Activated naive CD4-positive, alpha-beta T cell treated with anti-CD3 and anti-CD28 coated beads, Interleukin-2, amount 50 U/mL, for 16 hours (primary cell): ENCODE measurements at places on chromosomes 6 and 20.

DNA sequence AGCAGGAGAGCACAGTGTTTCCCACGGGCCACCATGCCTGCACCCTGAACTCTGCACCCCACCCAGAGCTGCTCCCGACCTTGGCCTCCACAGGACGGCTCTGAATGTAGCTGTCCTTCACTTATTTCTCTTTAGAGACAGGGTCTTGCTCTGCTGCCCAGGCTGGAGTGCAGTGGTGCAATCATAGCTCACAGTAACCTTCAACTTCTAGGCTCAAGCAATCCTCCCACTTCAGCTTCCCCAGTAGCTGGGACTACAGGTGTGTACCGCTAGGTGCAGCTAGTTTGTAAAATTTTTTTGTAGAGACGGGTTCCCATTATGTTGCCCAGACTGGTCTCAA, 130.9 kb downstream of the AGPAT4 start:
- no peak for DNase-seq

- no peak for DNase-seq
Observed at GRCh38 chr6:40614671-40615070, 27.5 kb upstream of the LRFN2 start.

- DNase-seq = no peak
Observed at GRCh38 chr20:58431134-58431533, 42.1 kb downstream of the VAPB start.

DNA sequence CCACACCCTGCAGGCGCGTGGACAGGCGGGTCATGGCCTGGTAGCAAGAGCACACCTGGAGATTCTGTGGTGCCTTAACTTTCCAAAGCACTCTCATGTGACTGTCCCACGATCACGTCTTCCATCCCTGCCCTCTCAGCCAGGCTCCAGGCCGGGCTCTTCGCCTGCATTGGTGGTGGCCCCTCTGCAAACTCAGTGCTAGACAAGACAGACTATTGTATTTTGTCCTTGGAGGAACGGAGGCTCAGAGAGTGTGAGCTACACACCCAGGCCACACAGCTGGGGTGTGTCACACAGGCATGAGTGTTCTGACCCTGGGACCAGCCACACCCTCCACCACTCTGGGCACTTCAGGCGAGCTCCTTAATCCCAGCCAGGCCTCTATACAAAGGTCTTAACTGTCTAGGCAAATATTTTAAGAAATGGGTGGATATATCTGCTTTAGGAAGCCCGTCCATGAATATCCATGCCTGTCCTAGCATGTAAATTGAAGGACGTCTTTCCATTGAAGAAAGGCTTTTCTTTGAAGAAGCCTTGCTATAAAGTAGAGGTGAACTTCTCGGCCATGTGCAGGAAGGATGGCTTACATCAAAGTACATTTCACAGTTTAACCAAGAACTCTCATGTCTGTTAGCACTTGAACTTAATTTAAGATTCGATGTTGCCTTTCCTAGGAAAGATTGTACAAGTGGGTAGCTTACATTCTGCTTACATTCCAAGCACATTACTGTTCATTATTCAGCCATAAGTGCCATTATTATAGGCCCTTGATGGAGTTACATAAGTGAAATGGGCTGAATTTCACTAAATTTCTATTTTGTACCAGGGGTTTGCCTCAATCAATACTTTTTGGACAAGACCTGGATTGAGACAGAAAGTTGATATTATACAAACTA, 263.9 kb downstream of the DLL1 start:
- no peak for DNase-seq

DNA sequence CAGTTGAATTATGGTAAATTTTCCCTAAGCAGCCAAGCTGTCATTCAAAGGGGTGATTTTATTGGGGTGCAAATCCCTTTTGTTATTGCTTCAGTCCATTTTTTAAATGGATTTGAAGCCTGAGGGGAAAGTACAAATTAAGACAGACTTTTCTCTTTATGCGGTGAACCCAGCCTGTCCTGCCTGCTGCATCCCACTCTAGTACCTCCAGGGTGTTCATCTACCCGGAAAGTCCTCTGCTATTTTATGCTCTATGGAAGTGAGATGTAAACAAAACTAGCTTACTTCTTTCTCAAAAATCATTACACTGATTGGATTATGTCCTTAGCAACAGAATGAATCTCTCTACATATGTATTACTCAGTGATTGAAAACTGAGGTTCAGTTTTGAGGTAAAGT, 1088.9 kb upstream of the CITED2 start:
- no peak for DNase-seq

DNA sequence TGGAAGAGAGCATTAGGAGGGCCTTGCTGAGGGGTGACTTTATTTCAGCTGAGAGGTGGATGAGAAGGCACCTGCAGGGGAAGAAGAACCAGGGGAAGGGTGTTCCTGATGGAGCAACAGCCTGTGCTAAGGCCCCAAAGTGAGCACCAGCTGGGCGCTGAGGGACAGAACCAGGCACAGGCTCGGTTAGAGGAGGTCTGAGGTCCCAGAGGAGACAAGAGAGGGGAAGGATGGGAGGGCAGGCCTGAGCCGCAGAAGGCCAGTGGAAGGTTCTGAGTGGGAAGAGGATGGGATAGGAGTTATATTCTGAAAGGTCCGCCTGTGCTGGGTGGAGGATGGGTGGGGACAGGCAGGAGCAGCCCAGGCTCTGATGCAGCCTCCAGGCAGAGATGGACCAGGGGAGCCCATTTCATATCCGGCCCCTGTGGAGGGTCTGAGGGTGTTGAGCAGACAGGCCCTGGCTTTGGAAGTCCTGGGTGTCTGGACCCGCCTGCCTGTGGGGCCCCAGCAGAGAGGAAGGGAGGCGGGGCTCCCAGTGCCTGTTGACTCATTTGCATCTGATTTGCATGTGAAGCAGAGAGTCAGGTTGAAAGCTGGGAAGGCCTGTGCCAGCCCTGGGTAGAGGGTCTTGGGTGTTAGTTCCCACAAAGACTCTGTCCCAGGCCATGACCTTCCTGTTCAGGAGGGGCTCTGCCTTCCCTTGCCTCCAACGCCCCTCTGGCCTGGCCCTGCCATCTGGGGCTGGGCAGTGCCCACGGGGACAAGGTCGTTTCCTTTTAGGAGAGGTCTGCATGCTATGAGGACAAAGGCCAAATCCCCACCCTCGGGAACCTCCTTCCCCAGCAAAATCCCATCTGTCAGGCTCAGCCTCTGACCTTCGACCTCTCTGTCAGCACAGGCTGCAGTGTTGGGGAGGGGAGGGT, 10.6 kb upstream of the FAM110A start:
- no peak for DNase-seq

DNA sequence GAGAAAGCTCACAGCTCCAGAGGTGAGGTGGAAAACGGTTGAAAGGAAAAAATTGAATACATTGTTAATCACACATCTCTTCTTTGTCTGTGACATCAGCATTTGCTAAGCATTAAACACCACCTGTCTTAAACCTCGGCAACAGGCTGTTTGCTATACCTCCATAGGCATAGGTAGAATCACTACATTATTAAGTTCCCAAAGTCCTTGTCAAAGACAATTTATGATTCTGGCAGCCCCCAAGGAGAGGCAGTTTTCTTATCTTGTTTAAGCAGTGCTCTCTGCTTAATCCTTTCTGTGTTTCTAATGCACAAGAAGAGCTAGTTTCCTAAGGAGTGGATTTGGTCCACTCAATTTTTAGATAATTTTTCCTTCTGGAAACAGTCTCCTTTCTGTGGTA, 249.7 kb downstream of the NKAIN2 start:
- no peak for DNase-seq

DNA sequence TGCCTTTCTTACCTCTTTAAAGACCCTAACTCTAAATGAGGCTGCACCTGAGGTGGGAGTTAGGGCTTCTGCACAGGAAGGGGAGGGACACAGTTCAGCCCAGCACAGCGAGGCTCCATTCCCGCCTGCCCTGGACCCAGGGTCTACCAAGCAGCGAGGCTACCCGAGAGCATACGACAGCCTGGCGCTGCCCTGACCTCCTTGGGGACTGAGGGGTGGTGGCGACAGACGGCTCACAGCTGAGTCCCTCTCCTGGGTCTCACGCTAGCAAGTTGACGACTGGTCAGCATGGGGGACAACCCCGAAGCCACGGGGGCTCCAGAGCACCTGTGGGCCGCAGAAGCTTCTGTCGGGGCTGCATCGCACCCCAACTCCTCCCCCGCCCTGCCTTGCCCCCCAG, 24.4 kb downstream of the SLC17A9 start:
- no peak for DNase-seq

GRCh38 chr6:45049188-45049843, 278.8 kb upstream of the RUNX2 start:
- DNase-seq = no peak

GRCh38 chr6:156994215-156995076, 217.3 kb downstream of the ARID1B start:
- DNase-seq = no peak

DNA sequence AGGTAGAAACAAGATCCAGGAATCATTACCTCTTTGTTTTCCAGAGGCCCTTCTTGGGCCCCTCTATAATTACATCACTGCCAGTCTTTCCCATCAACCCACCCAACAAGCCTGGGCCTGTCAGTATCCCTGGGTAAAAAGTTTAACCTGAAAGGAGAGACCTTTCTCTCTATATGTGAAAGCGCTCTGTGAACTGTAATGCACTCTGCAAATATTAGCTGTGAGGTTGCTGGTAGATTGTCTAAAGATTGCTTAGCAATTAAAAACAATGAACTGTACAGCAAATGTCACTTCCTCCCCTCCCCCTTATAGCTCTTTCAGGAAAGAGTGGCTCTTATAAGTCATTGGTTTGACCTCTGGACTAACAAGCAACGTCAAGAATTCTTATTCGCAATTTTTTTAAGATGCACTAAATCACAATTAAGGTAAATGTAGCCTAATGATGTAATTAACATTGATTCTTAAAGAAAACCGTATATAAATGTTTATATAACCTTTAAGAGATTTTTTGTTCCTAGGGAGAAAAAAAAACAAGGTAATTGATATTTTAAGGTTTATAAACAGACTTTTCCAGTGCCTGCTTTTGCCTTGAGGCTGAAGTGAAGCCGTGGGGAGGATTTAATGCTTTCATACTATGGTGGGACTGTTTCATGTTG, 18.4 kb downstream of the ECT2L start:
- DNase-seq = no peak

GRCh38 chr6:11404081-11404480, 133.5 kb upstream of the TMEM170B start:
- DNase-seq = no peak

DNA sequence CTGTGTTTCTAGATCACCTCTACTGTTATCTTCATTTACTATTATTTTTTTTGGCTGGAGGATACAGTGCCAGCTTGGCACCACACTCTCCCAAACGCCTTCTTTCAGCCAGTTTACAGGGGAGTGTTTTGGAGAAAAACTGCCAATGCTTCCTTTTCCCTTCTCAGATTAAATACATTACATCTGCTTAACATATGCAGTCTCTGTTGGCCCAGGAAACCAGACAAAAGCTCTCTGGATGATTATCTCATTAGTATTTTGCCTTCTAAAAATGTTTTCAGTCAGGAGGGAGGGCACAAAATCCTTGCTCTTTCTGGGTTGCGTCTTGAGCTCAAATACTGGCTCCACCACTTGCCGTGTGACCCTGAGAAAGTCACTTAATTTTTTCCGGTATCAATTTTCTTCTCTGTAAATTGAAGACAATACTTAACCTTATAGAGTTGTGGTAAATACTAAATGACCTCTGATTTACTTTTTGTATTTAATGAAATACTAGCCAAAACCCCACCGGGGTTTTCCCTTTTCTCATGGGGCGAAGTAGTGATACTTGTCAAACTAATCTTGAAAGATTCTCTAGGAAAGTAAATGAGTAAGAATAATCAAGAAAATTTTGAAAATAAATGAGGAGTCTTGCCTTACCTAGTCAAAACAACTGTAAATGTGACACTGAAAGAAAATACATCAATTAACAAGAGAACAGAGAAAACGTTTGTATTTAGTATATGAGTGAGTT, 146.2 kb downstream of the MMS22L start:
- DNase-seq = no peak

- DNase-seq = no peak
Observed at GRCh38 chr20:16760431-16761304, 12.5 kb downstream of the OTOR start.

- DNase-seq = no peak
Observed at GRCh38 chr6:7974938-7975763, 64.6 kb upstream of the TXNDC5 start.

- DNase-seq = no peak
Observed at GRCh38 chr20:44402391-44403193, 47.1 kb downstream of the HNF4A start.

DNA sequence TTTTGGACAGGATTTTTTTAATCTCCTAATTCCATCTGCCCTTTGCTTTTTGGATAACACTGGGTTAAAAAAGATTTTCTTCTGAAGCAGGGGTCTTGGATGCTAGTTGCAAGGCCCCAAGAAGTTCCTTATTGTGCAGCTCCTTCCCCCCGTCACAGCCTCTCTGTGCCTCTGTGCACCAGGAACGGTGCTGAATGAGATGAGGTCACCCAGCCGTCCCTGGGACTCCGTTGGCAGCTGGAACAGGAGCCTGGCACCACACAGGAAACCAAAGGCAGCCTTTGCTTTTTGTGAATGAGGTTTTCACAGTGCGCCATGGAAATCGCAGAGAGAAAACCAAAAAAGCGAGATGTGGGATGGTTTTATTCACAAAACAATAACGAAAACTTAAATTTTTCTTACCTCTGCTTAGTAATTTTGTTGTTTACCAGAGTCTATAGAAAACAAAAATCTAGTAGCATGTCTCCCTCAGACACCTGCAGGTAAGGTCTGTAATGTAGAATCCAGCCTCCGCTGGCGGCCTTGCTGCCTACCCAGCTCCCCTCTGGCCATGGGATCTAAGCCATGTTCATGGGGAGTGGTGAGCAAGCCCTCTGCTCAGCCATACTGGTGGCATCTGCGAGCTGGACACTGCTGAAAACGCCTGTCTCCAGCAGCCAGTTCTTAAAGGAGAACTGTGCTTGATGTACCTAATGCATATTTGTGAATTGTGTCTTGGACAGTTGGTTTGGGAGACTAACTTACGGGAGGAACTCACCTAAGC, 40.4 kb upstream of the SYNJ2 start:
- no peak for DNase-seq

DNA sequence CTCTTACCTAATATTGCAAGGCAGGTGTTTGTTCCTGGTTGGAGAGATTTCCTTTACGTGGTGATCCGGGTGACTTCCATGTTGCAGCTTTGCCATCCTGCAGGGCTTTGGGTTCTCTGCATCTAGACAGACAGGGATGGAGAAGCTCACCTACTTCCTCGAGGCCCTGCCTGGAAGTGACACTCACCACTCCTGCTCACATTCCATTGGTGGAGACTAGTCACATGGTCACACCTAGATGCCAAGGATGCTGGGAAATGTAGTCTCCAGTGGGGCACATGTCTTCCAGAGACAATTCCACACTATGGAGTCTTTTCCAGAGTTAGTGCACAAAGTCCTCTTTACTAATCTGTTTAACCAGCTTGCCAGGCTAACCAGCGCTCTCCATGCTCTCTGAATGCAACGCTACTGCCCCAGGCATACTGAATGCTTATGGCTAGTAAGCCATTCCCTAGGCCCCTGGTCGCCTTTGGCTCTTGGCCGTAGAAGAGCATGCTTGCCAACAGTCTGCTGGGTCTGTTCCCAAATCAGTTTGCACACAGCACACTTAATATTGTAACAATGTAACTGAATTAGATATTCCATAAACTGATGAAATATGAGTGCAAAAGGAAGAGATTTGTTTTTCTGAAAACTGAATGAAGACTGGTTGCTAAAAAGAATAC, 6.7 kb upstream of the KCNK15 start:
- peak; percentile 39 for DNase-seq

- DNase-seq = no peak
Observed at GRCh38 chr6:49326347-49326746, 136.7 kb downstream of the MMUT start.

GRCh38 chr20:10423735-10424134, 10.3 kb downstream of the MKKS start:
- no peak for DNase-seq
